ENCODE measurements at places on chromosomes 13 and 19.

DNA sequence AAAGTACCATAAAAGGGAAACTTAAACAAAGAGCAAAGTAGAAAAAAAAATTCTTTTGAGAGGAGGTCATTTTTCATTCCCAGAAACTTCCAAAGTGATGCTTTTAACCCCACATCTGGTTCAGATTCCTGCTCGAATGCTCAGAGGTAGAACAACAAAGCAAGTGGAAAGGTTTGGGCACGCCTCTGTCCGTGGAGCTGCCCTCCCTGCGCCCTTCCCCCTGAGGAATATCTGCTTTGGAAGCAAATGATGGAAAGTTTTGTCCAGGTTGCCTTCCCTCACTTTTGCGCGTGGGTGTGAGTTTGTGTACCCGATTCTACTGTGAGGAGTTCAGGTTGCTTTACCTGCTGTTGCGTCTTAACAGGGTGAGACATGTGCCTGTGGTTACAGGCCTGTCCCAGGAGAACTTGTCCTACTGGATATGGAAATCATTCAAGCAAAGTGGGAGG is 110.2 kb downstream of the KLF5 start:
- DNase-seq = no peak

GRCh38 chr13:30156270-30156669 is 151.1 kb downstream of the KATNAL1 start:
- DNase-seq = no peak

GRCh38 chr13:28659621-28659970 is 666 bp downstream of the POMP start:
- DNase-seq = peak; percentile 46

- DNase-seq = peak; percentile 79
These were observed 60.9 kb upstream of the MED4 start for GRCh38 chr13:48155848-48156247.

GRCh38 chr13:73138276-73138637 is 79.5 kb downstream of the KLF5 start:
- DNase-seq = no peak
